ENCODE measurements at places on chromosomes 7 and 10.

DNA sequence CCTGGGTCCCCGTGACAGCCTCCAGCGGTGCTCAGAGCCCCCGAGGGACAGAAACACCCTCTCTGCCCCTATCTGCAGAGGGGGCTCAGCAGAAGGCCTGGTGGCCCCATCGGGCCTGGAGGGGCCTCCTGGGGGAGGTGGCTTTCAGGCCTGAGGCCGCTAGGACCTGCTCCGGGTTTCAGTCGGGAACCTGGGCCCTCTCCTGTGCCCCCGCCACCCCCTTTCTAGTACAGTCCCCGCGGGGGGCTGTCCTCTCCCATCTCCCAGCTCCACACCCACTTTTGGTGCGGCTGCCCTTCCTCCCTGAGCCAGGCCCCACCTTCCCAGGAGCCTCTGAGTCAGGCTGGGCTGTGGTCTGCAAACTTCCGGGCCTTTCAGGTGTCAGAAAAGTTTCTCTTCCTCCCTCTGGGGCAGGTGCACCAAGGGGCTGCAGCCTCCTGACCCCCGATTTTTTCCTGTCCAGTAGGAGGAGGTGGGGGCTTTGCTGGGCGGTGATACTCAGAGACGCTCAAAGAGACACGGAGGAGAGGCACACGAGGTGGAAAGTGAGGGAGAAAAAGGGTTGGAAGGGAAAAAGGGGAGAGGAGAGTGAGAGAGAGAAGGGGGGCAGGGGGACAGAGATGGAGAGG lies 692 bp downstream of the CARD11 start:
- peak; percentile 63 for DNase-seq

- no peak for DNase-seq
These were observed 13.2 kb upstream of the PRKAR1B start for GRCh38 chr7:739983-740942.

DNA sequence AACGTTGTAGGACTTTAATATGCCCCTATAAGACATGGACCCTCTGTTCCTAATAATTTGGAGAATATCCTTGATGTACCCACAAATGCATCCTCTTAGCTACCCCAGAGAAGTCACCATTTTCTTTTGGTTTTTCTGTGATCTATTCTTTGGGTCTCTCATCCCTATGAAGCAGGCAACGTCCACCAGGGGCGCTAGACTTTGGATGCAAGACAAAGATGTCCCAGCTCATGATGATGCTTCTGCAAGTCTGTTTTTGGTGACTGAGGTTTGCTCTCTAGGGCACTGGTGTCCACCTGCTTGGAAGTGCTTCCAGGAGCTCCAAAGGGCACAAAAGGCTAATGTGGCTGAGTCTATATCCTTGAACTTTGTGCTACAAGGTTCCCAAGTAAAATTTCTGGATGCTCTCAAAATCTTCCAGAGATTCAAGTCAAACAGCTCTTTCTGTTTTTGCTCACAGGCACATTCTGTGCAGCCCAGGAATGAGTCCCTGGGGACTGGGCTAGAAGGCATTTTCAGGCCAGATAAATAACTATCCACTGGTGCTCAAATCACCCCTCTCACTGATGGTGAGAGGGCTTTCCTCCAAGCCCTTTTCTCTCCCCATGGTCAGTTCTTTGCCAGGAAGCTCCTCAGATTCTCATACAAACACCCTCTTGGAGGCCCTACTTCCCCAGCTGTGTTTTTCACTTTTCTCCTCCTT lies 166.4 kb downstream of the C7orf25 start:
- DNase-seq, result no peak

- DNase-seq, result no peak
These were observed 69.7 kb upstream of the MGMT start for GRCh38 chr10:129397198-129397974.

- no peak for DNase-seq
These were observed 375.8 kb downstream of the REEP3 start for GRCh38 chr10:63896992-63897391.
